ENCODE measurements at places on chromosomes 12 and 14. TPM values are rescaled to one million over a fixed set of nuclear protein-coding genes. Genes with fewer than 3 reads are reported as not detected.

The DYRK4 gene
- total RNA-seq: 60.7 TPM

DNA sequence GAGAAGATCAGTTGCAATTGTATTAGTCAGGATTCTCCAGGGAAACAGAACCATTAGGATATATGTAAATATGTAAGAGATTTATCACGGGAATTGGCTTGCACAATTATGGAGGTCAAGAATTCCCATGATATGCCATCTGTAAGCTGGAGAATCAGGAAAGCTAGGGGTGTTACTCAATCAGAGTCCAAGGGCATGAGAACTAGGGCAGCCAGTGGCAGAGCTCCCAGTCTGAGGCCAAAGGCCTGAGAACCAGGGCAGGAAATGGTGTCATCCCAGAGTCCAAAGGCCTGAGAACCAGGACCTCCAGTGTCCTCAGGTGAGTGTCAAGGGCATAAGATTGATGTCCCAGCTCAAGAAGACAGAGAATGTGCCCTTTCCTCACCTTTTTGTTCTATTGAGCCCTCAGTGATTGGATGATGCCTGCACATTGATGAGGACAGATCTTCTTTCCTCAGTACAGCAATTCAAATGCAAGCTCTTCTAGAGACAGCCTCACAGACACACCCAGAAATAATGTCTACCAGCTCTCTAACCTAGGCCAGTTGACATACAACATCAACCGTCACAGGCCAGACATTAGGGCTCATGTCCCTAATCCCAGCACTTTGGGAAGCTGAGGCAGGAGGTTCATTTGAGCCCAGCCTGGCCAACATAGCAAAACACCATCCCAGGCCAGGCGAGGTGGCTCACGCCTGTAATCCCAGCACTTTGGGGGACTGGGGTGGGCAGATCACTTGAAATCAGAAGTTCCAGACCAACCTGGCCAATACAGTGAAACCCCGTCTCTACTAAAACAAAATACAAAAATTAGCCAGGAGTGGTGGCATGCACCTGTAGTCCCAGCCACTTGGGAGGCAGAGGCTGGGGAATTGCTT is 34.9 kb upstream of the ZNF740 start:
- no peak for DNase-seq

DNA sequence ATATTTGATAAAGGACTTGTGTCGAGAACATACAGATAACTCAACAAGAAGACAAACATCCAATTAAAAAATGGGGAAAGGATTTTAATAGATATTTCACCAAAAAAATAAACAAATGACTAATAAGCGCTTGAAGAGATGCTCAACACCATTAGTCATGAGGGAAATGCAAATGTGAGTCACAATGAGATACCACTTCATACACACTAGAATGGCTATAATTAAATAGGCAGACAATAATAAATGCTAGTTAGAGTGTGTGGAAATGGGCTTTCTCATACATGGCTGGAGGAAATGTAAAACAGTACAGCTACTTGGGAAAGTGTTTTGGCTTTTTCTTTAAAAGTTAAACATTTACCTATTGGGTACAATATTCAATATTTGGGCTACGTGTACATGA is 34.8 kb downstream of the DLK1 start:
- DNase-seq: no peak

The ESR2 gene
- total RNA-seq: not detected

DNA sequence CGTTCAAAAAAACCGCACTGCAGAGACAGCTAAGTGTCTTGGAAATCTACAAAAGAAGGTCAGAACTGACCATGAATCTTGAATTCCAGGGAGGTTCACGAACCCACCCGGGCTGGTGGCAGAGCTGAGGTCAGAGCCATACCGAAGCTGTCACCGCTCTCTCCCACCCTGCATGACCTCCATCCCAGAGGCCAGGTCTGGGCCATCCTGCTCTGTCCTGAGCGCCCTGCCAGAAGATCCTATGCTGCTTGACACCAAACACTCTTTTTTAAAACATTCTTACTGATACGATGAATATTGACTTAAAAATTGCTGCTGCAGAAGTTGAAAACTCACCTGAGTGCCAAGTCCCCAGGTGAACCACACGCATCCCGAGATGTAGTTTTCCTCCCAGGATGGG is 329.1 kb upstream of the FKBP4 start:
- DNase-seq: no peak

DNA sequence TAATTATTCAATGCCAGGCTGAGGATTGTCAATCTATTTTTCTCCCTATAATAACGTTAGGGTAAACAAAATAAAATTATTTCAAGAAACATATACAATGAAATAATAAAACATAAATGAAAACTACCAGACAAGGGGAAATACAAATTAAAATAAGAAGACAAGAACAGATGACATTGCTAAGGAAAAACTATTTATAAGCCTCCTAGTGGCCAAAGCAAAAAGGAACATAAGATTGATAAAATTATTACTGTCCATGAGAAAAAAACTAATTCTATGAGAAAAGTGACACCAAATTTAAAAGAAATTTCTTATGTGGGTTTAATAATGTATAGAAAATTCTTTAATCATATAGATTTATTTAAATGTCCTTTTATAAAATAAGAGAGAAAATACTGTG is 294.7 kb downstream of the TTC6 start:
- no peak for DNase-seq

GRCh38 chr12:69844416-69844815 is 19.4 kb downstream of the MYRFL start:
- no peak for DNase-seq

- DNase-seq: no peak
Measured at GRCh38 chr12:10663869-10664268, 10.0 kb downstream of the STYK1 start.
